ENCODE measurements at places on chromosomes 1 and 21.

DNA sequence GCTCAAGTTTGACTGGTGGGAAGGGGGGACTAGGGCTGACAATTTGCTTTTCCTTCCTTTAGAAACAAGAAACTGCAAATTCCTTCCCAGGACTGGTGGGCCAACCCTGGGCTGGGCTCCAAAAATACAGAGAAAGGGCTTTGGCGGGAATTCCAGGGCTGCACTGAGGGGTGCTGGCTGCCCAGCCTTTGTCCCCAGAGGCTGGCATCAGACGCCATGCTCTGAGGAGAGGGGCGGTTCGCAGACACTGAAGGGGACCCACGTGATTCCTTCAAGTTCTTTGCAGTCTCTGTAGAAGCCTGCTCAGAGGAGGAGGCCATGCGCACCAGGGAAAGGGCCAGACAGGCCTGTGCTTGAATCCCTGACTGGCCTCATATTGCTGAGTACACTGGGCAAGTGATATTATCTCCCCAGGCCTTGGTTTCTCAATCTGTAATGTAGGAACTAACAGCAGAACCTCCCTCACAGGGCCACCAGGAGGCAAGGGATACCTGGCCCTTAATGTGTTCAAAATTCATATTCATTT lies 119.5 kb downstream of the EPHB2 start:
- DNase-seq: no peak

DNA sequence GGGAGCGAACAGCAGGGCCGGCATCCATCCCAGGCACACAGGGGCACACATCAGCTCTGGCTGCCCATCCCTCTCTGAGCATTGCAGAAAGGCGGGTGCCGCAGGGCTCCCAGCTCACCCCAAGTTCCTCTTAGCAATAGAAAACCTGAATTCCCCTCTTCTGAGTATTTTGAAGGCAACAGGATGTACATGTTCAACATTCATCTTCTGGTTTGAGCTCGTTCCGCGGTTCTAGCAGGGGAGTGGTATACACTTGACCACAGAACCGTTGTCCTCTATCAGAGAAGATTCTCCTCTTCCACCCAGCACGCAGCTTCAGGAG lies 23.6 kb downstream of the ACTA1 start:
- DNase-seq: no peak

- DNase-seq: no peak
Observed at GRCh38 chr1:37846647-37847339, 12.6 kb downstream of the MTF1 start.

- DNase-seq: no peak
Observed at GRCh38 chr1:17875171-17875881, 120.2 kb downstream of the ACTL8 start.

- peak; percentile 5 for DNase-seq
Observed at GRCh38 chr1:19688041-19688842, 23.6 kb downstream of the HTR6 start.

DNA sequence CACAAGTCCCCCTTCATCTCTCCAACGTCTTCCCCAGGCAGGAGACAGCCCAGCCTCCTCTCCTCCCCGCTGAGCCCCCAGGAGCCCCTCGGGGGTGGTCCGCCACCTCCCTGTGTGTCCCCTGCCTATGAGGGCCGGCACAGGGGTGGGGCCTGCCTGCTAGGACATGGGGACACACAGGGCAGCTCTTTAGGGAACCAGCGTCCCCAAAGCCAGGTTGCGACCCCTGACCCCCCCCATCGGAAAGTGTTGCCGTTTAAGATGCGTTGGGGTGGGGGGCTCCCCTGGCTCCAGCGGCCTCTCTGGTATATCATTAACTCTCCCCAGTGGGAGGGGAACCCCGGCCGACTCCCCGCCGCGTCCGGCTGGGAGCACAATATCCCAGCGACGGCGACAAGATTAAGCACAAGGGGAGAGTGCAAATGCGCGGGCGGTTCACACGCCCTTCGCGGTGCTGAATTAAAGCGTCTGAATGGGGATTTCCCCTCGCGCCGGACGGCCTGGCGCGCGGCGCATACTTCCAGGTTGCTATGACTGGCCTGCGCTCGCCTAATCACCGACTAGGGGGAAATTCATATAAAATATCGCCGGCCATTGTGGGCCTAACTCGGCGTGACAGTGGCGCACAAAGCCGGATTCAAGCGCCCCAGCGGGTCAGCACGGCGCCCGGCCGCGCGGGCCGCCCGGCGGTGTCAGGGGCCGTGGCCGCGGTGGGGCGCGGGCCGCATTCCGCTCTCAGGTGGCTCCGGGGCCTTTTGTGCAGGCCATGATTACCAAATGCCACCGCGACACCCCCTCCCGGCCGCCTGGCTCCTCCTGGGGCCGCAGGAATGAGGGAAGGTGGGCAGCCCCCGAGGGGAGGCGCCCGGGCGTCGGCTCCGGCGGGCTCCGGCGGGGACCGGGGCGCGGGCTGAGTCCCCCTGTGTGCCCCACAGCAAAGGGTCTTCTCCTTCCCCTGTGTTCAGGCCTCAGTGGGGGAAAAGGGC lies 30.9 kb downstream of the WNT3A start:
- DNase-seq: no peak

GRCh38 chr21:46552865-46553379 lies 52.0 kb downstream of the S100B start:
- DNase-seq: no peak

GRCh38 chr21:44932408-44933181 lies 7.2 kb upstream of the SLX9 start:
- no peak for DNase-seq
